Tongue (tissue), 3 donors: ENCODE measurements at places on chromosomes 4 and X.

- no peak for DNase-seq
Measured at GRCh38 chr4:103032574-103032973, 13.1 kb upstream of the SLC9B1 start.

DNA sequence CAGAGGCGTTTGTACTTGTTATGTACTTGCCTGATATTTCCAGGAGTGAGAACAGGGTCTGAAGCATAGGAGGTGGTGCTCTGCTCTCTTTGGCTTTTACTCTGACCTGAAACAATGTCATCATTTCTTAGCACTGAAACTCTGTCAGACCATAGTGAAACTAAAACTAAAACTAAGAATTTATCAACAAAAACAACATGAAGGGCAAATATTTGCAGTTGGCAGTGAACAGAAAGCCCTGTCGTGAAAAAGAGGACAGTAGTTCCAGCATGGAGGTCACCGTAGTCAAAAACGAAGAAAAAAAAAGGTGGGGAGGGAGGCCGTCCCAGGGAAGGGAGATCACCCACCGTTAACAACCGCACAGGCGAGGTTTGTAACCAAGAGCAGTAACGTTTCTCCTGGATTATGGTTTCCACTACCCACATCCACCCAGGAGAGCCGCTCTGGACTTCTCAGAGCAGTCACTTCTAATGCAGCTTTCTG, 97.5 kb downstream of the ANK2 start:
- DNase-seq: no peak

DNA sequence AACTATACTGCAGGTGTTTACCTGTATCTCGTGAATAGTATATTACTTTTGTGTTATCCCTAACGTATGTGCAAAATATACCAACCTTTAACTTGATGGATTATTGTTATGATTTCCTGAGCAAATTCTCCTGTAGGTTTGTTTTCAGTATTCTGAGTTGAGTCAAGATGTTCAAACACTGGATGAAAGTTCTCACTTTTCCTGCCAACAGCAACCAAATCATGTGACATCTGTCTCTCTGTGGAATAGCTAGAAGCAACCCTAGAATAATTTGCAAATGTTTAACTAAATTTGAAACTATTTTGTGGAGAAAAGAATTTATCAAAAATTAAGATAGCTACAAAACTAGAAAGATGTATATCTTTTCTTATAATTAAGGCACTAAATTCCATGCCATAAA, 35.6 kb downstream of the BCLAF3 start:
- DNase-seq: no peak

DNA sequence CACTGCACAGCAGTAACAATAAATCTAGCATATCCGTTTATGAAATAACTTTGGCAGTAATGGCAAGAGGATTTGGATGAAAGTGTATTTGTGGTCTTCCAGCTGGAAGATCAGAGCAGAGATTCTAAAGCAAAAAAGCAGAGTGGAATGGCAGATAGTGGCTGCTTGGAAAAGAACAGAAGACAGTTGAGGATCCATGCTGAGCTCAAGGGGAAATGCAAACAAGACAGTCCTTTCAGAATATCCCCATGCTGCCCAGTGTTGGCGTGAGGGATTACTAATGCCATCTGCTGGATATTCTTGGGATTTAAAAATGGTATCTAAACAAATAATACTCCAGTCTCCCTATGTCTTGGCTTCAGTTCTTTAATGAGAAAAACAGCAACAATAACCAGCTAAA, 629.1 kb upstream of the ATOH1 start:
- peak; percentile 59 for DNase-seq

GRCh38 chrX:33218819-33219218, 7.5 kb upstream of the DMD start:
- DNase-seq: no peak

GRCh38 chr4:109296527-109296926, 5.9 kb downstream of the COL25A1 start:
- DNase-seq: no peak

- DNase-seq: no peak
Measured at GRCh38 chr4:89256203-89256800, 51.3 kb downstream of the GPRIN3 start.

DNA sequence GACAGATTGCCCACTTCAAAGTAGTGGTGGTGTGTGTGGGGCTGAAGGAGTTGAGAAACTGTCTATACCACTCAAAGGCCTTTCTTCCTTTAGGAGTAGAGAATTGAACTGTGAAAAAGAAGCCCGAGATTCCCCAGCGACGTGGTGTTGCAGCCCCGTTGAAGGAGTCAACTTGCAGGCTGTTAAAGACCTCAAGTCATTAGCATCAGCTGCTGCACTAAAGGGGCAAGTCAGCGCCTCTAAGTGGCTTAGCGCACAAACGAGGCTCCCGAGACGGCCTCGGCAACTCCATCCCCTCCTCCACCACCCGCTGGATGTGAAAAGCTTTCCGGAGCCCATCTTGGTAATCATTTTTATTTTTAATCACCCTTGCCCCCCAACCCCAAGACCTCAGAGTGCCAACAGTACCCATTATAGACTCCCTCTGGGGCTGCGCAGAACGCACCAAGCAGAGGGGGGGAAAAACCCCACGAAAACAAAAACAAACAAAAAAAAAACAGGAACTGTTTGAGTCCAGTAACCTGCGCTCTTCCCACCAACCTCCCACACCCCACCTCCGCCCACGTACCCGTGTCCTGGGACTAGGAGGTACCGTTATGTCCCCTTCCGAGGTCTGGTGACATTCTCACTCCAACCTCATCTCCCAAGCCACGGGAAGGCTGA, 913 bp upstream of the PRDM8 start:
- no peak for DNase-seq

GRCh38 chr4:163920426-163920825, 425.9 kb downstream of the TMA16 start:
- DNase-seq: no peak

- DNase-seq: no peak
Measured at GRCh38 chr4:109294468-109295020, 7.9 kb downstream of the COL25A1 start.

- DNase-seq: no peak
Measured at GRCh38 chr4:40544221-40544620, 85.4 kb downstream of the RBM47 start.

DNA sequence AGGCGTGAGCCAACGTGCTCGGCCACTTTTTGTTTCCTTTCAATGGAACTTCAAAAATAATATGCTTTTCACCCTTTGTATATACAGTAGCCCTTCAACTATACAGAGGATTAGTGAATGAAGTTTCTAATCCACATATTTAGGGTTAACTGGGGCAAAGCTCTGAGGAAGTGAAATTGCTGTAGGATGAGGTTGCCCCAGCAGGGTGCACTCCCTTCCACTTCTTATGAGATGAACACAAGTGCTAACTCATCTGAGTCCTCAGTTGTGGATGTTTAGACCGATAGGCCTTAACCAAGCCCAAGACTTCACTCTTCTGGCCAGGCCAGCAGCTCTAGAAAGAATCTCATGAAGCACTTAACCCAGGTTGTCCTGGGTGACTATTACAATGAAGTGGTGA, 29.1 kb upstream of the CT55 start:
- no peak for DNase-seq

DNA sequence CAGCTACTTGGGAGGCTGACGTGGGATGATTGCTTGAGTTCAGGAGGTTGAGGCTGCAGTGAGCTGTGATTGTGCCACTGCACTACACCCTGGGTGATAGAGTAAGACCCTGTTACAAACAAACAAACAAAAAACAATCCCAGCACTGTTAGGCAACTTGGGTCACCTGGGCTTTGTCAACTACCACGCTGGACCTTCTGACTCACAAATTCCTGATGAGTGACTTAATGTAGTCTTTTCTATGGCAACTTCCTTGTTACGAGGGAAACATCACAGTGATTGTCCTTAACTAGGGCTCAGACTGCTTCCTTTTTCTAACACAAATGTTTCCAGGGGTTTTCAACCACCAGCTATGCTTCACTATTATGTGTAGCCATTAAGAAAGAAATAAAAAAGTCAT, 128.8 kb upstream of the GPC4 start:
- no peak for DNase-seq

DNA sequence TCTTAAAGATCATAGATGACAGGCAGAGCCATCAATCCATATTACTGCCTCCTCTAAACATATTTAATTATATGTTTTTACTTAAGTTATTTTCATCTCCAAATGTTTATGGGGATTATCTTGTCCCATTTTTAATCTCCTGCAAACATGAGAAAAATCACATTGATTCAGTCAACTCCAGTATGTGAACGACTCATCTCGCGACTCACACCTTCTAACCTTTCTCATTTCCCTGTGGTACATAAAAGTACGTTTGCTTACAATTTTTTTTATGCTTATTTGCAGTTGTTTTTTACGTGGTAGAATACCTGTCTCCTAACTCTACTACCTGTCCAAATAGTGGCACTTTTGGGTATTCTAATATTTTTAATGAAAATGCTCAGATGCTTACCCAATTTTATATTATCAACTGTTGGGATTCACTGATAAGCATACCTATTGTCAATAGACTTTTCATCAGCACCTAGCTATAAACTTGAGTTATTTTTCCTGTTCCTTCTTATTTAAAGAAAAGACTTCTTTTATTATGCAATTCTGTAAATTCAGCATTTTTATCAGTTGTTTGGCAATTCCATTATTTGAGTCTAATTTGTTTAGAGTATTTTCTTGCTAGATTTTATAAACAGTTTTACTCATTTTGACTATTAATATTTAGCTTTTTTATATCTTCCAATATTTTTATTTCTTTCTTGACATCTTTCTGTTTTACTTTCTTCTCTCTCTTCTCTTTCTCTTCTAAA, 276.6 kb downstream of the ANK2 start:
- no peak for DNase-seq

- no peak for DNase-seq
Measured at GRCh38 chr4:60724623-60725022, 475.5 kb upstream of the ADGRL3 start.

DNA sequence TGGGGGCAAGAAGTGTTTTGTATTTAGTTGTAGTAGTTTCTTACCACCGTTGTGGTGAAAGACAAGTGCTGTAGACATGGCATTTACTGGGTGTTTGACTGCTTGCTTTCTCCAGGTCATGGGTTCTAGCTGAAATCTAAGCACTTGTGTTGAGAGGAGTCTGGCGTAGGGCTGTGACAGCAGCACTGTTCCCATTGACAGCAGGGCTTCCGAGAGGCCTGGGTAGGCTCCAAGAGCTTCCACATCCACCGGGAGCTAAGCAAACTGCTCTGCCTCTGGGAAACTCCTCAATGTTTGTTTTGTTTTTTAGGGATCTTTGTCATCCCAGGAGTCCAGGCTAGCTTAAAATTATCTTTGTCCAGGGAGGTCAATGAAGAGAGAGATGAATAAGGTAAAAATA, 44.3 kb downstream of the BMPR1B start:
- no peak for DNase-seq

DNA sequence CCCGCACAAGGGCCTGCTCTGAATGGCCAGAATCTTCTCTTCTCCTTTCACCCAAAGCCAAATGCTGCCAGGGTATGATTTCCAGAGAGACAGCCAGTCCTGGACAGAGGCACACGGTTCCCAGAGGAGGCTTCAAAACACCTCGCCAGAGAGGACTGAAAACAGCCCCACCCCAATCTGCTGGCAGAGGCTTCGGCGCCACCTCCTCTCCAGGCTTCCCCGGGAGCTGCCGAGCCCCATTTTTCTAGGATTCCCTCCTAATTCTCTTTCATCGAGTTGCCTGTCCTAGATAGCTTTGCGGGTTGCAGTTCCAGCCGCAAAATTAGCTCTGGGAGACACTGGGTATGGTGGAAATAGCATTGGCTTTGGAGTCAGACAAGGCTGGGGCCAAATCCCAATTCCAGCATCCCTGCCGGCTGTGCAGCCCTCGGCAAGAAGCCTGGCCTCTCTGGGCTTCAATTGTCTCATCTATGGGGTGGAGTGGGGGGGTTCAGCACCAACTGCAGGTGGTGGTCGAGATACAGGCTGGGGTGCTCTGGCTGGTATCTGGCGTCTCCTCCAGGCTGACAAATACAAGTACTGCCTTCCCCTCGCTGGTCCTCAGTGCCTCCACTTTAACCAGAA, 22.6 kb downstream of the PPP2R2C start:
- DNase-seq: no peak

DNA sequence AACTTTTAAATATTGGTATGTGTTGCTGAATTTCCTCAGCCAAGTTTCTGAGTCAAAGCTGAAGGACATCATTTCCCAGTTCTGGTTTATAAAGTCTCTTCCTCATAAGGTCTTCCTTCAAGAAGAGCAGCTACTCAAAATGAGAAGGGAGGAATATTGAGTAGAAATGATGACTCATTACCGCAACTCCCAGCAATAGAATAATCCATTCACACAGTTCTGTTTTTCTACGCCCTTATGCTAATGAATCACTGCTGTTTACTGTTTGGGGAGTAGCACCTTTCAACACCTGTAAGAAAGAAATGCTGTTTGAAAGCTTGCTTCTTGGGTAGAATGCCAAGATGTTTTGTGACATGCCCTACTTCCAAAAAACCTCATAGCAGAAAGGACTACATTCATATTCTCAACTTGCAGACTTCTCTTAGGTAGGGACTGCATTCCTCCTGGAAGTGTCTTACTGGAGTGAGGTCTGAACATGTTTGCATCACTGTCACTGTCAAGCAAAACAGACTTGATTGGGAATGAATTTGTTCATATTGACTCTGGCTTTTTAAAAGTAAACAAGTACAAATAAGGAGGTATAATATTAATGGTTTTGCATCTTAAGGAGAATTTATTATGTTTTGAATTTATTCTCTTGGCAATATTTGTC, 147.2 kb upstream of the BANK1 start:
- peak; percentile 14 for DNase-seq

DNA sequence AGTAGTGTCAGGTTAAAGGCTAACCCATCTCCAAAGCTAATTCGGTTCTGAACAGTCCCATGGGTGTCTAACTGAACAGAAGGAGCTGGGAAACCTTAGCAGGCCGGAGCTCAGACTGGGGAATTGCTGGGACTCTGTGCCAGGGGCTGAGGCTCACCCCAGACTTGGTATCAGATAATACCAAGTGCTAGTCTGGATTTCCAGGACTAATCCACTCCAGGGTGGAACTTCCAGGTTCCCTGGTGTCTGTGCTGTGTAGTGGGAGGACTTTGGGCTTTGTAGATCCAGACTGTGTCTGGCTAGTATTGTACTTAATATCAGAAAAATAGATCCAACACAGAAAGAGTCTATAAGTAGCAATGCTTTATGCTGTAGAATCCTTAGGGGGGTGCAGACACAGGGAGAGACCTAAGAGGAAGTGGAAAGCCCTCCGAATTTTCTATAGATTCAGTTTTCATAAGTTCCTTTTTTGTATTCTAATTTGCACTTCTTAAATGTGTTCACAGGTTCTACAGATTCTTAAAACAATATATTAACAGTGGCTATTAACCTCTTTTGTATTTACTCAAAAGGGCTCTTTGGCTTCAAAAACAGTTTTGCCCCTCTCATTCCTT, 4.1 kb downstream of the ZNF827 start:
- DNase-seq: peak; percentile 17

DNA sequence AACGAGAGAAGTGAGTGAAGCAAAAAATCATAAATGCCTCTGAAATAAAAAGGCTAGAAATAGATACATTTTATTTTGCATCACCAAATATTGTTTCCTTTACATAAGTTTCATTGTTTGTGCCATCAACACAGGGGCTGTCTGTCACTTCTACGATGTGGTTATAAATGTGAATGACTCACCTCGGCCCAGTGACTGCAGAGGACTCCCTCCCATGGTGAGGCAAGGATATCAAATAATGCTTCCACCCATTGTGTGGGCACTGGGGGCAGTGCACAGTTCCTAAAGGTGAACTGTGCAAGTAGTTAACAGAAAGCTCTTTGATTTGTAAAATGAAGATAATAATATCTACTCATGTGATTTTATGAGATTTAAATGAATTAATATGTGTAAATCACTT, 230.3 kb upstream of the NEIL3 start:
- no peak for DNase-seq
